ENCODE measurements at places on chromosomes 6 and 20.

GRCh38 chr6:144214622-144215401 is 64.5 kb downstream of the STX11 start:
- DNase-seq, result no peak

DNA sequence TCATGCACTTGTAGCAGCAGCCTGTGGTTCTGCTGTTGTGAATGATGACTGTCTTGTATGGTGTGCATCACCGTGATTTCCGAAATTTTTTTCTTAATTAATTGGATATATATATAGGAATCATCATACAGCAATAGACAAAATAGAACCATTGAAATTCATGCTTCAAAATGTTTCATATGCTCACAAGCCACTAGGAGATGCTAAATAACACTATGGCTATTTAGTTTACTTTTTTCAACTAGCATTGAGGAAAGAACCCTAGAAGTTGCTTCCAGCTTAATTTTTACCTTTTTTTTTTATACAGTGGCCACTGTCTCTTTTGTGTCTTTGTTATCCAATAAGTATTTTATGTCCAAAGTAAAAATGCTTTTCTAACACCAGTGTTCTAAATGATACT is 485.4 kb downstream of the CDKAL1 start:
- DNase-seq, result no peak

GRCh38 chr6:6406715-6407070 is 86.2 kb upstream of the F13A1 start:
- no peak for DNase-seq

DNA sequence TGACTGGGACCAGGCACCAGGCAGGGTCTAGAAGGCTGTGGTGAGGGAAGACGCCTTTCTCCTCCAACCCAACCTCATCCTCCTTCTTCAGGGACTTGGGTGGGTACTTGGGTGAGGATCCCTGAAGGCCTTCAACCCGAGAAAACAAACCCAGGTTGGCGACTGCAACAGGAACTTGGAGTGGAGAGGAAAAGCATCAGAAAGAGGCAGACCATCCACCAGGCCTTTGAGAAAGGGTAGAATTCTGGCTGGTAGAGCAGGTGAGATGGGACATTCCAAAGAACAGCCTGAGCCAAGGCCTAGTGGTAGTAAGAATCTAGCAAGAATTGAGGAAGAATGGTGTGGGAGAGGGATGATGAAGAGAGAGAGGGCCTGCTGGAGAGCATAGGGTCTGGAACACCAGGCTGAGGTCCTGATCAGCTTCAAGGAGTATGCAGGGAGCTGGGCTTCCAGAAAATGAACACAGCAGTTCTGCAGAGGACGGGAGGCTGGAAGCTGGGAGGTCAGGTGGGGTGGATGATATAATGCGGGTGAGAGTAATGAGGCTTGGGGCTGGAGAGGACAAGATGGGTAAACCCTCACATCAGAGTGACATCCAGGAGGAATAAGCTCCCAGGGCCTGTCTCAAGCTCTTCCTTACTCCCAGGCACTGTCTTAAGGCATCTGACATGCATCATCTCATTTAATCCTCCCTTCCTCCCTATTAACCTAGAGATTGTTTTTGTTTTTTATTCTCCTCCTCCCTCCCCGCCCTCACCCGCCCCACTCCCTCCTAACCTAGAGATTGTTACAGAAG is 45.2 kb upstream of the TTPAL start:
- no peak for DNase-seq

DNA sequence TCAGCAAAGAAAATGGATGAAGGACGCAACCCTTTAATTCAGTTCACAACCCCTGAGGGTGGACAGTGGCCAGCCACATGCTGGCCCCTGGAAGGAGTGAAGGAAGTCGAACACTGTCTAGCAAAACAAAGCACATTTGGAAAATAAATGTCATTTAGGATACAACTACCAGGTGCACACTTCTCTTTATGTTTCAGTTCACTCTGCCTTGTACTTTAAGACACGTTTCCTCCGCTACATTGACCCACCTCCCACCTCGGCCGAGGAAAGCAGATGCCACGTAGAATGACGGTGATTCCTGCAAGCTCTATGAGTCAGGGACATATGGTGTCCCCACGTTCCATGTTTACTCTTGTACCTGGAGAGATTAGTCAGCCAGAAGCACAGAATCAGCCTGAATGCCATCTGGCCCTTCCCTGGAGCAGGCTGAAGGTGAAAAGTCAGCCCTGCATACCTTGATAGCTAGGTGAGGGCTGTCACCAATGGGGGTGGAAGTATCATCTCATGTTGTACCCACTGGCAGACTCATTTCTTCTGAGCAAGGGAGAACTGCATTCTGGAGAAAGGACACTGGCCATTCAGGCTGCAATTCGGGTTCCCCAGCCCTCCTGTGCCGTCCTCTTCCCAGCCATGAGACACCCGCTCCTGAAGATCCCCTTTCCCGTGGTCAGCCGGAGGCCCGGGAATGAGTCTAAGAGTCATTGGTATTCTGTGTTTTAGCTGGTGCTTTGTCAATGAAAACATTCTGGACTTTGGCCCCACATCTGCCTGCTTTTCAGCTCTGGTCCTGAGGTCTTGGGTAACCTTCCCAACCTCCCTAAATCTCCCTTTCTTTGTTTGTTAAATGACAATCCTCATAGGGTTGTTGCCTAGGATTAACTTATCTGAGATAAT is 60.6 kb downstream of the FOXA2 start:
- DNase-seq, result no peak

DNA sequence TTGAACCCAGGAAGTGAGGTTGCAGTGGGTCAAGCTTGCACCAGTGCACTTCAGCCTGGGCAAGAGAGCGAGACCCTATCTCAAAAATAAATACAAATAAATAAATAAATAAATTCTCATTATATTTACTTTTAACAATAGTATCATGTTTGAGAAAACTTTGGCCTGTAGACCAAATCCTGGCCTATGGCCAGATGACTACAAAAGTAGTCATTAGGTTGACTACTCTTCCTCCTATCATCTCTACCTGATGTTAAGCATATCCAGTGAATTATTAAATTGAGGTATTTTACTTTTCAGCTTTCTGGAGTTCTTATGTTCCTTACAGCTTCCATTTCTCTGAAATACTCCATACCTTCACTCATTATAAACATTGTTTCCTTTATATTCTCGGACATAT is 280.6 kb downstream of the LAMA2 start:
- no peak for DNase-seq

DNA sequence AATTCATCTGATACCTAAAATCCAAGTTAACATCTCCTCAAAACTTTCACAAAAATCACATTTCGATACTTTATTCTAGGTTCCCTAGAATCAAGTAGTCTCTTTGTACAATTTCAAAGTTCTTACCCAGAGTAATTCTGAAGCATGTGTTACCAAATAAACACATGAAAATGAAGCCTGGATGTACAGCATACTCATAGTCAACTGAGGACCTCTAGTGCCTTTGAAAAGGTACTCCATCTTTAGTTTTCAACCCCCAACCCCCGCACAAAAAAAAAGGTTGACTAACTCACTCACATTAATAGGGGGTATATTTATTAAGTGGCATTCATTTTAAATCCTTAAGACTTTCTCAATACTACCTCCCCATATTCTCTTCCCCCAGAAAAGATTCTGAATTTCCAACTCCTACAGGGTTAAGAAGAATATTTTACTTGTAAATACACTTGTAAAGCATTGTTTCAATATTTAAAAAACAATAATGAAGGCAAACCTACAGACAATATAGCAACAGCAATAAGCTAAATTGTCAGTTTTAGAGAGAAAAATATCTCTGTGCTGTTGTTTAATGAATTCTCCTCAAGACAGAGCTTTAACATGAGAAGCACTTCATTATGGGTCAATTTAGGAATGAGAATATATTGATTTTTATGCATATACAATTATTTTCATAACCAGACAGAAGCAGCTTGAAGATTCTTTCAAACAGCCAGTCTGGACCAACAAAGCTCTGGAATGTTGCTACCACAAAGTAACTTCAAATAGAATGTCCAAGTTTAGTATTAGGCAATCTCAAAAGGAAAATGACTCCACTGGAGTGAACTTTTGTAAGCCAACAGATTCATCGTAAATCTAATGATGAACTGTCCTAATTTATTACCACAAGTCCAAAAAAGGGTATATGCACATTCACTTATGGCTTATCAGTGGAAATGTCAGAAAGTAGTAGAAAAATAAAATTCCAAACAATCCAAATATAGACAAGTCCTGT is 3.3 kb downstream of the PLN start:
- peak; percentile 16 for DNase-seq

DNA sequence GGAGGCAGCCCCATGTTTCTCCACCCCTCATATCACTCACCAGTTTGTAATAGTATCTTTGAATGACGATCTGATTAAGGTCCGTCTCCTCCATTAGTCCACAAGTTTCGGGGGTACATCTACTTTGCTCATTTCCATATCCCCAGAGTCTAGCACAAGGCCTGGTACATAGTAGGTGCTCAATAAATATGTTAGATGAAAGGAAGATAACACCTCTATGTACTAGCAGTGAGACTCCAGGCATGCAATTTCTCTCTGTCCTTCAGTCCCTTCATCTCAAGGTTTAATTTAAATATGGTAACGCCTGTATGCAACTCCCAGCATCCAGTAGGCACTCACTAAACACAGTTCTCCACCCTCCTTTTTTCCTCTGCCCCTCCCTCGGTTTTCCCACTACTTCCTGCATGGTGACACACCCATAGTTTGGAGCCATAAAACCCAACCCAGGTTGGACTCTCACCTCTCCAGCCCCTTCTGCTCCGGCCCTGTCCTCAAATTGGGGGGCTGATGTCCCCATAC is 461 bp upstream of the HNF4A start:
- DNase-seq, result no peak

DNA sequence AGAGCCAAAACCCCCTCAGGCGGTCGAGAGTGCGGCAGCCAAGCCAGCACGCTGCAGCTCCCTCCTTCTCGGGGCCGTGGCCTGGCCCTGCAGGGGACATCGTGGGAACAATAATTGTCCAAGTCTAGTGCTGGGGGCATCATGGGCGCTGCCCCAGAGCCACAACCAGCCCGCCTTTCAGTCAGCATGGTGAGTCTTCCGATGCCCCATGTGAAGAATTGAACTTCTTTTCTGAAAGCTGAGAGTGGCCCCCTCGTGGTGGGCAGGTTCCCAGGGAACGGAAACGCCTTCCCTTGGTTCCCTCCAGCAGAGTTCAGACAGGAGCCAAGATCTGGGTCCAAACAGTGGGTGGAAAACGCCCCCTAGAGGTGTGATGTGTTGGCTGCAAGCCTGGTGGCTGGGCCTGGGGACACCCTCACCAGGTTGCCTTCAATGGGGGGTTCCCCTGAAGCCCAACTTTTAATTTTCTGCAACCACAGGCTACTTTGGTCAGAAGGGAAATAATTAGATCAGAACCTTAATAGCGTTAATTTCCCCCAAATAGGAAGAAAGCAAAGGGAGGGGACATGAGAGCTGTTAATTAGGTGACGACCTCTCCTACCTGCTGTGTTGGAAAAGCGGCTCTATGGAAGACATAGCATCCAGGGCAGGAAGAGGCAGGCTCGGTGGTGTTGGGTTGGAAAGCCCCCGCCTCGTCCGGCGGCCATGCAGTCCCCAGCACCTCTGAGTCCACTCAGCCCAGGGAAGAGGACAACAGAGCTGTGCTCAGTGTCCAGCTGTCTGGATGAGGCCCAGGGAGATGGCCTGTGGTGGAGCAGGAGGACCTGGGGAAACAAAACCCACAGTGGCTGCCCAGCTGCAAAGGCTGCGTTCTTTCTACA is 4.7 kb upstream of the MRGBP start:
- DNase-seq, result peak; percentile 96
